ENCODE measurements at places on chromosomes 6 and 20. TPM values are rescaled to one million over a fixed set of nuclear protein-coding genes. Genes with fewer than 3 reads are reported as not detected.

The IL17F gene
- total RNA-seq = not detected

- no peak for DNase-seq
Measured at GRCh38 chr6:133980168-133980567, 27.1 kb downstream of the TBPL1 start.

DNA sequence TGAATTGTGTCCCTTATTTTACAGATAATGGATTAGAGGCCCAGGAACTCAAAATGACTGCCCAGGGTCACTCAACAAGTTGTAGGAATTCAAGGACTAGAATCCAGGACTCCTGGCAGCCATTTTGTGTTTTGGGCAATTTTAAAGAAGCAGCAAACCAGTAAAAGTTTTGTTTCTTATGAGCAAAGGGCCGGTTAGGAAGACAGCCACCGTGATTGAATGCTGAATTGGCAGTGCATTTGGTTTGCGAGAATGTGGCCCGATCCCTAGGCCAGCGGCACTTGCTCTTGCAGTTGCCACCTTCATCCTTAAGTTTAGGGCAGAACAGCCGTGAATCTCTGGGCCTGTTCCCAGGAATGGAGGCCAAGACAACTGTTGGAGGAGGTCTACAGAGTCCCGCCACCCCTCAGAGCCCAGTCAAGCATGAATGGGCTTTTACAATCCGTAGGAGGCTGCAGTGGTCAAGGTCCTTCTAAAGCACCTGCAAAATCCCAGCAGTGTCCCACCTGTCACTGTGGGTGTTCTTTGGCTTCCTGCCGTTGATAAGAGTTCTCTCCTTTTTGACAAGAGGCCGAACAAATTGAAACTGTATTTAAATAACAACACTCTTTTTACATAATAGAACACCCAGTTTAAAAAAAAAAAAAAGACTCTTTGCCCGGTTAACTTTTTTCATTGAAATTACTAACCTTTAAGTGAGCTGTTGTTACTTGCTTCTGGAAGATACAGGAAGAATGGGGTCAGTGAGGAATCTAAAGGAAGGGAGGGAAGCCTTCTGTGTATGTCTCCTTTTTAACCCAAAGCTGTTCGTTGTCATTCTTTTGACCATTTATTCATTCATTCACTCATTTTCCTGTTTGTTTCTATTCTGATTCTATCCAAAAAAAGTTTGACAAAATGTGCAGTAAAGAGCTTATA lies 68.7 kb downstream of the PHACTR2 start:
- DNase-seq = no peak

The SMIM26 gene
- total RNA-seq = 46.0 TPM

The LATS1 gene
- 31.5 TPM for total RNA-seq

The XKR7 gene
- not detected for total RNA-seq

- DNase-seq = no peak
Measured at GRCh38 chr20:646868-647233, 6.1 kb downstream of the SRXN1 start.

The MUC22 gene
- not detected for total RNA-seq

The APOM gene
- 0.42 TPM for total RNA-seq

The ANKRD6 gene
- 45.9 TPM for total RNA-seq

- DNase-seq = no peak
Measured at GRCh38 chr6:73722318-73723060, 26.5 kb downstream of the CD109 start.

All from aorta (tissue), 5 donors.